ENCODE measurements at places on chromosomes 5 and 9. TPM values are rescaled to one million over a fixed set of nuclear protein-coding genes. Genes with fewer than 3 reads are reported as not detected.

NR5A1 gene
- not detected for total RNA-seq

ACOT12 gene
- total RNA-seq, result not detected

SUSD3 gene
- 17.8 TPM for total RNA-seq

SHOC1 gene
- not detected for total RNA-seq

CAMK4 gene
- 0.44 TPM for total RNA-seq

LECT2 gene
- total RNA-seq, result not detected

UCK1 gene
- total RNA-seq, result 37.8 TPM

TUSC1 gene
- 30.5 TPM for total RNA-seq

F2R gene
- total RNA-seq, result 5.8 TPM

PDLIM4 gene
- 27.1 TPM for total RNA-seq

ARL10 gene
- total RNA-seq, result 12.1 TPM

TMC1 gene
- not detected for total RNA-seq

NSG2 gene
- not detected for total RNA-seq

SPATA31E1 gene
- not detected for total RNA-seq

LAMC3 gene
- total RNA-seq, result 0.50 TPM
